ENCODE measurements at places on chromosomes 6 and 20.

GRCh38 chr20:8795404-8795803 is 273.5 kb upstream of the PLCB4 start:
- DNase-seq, result no peak

DNA sequence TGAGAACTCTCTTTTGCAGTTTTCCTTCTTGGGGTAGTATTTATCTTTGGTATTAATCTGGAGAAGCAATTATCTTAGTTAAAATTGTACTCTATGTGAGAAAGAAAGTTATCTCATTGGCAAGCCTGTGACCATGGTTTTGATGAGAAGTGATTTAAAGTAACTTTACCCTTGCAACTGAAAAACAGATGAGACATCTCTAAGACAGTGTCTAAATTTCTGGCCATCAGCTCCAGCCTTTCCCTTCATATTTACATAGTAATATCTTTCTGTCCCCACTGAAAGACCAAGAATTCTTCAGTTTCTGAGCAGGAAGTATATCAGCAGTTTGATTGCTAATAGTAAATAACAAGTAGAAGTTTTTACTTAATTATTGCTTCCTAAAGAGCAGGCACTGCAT is 386.1 kb upstream of the SYNCRIP start:
- DNase-seq, result no peak

DNA sequence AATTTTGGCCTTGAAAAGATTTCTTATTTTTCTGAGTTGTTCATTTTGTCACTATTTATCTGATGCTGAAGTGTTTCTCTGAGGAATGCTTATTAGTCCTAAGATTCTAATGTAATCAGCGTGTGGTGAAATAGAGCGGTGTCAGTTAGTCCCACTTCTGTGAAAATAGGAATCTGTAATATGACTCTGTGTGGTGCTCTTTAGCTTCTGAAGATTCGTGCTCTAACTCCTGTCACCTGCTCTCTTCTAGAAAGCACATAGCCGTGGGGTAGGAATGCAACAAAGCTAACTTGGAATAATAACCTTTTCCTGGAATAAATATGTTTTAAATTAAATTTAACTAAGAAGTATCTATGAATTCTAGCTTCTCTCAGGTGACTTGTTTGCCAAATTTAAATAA is 90.4 kb downstream of the BCKDHB start:
- no peak for DNase-seq

- no peak for DNase-seq
These were observed 4.6 kb downstream of the SDC4 start for GRCh38 chr20:45343532-45344167.

DNA sequence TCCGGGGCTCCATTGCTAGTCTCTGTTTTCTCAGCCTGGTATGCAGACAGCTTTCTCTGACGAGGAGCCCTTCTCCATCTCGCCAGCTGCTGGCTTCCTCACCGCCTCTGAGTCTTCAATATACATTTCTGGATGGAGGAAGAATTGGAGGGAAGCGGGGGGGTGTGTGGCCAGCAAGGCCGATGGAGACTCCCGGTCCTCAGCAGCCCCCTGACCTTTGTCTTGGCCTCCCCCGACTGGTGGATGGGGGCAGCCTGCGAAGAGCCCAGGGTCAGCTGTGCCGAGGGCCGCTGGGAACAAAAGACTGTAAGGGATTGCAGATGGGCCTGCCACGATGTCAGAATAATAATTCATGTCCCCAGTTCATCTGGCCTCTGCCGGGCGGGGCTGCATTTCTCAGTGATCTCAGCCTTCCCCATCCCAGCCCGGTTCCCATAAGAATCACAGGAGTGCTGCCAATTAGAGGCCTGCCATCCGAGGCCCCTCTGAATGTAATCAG is 54.3 kb upstream of the STX16 start:
- DNase-seq, result no peak

DNA sequence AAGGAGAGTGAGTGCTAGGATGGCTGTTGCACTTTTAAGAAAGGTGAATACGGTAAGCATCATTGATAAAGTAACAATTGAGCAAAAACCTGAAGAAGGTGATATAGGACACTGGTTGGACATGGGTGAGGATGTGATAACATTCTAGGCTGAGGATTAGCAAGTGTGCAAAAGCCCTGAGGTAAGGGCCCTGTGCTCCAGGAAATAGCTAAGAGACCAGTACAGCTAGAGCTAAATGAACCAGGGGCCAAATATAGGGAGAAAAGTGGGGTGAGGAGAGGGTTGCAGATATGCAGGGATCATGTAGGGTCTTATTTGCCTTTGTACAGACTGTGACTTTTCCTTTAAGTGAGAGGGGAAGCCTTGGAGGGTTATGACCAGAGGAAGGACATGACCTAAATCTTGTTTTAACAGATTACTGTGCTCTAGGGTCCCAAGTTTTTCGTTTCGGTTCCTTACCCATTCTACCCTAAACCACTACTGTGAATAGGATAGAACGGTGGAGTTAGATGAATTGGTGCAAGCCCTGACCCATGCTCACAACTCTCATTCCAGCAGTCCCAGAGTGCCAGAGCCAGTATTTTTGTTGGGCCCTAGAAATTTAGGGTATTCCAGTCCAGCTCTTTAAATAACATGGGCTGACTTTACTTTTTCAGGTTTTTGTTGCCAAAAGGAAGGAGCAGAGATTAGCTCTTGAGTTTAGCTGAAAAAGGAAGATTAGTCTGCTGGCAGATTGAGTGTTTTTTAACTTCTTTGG is 10.7 kb downstream of the MAPK14 start:
- no peak for DNase-seq

DNA sequence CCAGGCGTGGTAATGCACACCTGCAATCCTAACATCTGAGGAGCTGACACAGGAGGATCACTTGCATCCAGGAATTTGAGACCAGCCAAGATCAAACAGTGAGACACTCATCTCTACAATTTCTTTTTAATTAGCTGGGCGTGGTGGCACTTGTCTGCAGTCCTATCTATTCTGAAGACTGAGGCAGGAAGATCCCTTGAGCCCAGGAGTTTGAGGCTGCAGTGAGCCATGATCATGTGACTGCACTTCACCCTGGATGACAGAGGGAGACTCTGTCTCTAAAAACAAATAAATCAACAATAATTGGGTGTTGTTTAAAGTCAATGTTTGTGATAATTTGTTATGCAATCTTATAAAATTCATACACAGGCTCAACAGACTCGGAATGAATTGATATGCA is 18.0 kb upstream of the HLA-A start:
- DNase-seq, result no peak

- DNase-seq, result no peak
These were observed 91.4 kb upstream of the DEFB112 start for GRCh38 chr6:50141100-50141499.

- DNase-seq, result no peak
These were observed 11.9 kb downstream of the NT5E start for GRCh38 chr6:85461798-85462170.

- DNase-seq, result no peak
These were observed 50.5 kb downstream of the SLC22A23 start for GRCh38 chr6:3406362-3406821.

GRCh38 chr6:163324326-163324687 is 90.2 kb upstream of the QKI start:
- no peak for DNase-seq

Data from stimulated activated CD8-positive, alpha-beta memory T cell treated with anti-CD3 and anti-CD28 coated beads, Interleukin-2, amount 100 ng/mL, for 1 hour (primary cell).